ENCODE measurements at places on chromosomes 5 and 9.

DNA sequence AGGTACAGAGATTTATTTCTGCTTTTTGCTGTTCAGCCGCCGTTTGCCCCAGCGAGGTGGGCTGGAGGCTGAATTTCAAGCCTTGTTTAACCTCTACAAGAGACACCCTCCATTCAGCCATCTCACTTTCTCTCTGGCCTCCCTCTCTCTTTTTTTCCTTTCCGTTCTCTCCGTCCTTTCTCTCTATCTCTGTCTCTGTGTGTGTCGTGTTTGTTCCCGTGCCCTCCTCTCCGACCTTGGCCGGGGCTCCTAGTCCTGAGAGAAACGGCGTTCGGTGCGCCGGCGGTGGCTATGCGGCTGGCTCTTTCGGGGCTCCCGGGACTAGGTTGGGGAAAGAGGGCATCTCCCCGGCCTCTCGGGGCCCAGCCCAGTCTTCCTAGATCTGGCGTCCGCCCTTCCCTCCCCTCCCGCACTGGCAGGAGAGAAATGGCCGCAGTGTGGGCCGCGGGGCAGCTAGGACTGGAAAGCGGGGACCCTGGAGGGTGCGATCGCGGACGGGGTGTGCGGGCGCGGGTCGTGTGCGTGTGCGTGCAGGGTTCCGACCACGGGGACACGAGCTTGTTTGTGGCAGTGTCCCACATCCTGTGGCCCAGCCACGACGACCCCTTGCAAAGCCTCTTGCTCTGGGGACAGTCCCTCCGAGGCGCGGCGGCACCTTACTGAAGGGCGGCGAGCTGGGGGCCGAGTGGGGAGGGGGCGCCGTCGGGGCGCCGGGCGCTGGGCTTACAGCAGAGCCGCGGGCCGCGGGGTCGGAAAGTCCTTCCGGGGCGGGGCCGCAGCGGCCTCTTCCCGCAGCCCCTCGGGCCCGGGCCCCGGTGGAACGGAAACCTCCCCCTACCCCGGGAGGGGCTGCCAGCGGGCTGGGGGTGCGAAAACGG is 5.7 kb downstream of the LHX2 start:
- DNase-seq: no peak

GRCh38 chr5:136622747-136623146 is 257.4 kb upstream of the TRPC7 start:
- DNase-seq: no peak

- DNase-seq: no peak
These were observed 554.0 kb upstream of the KLF4 start for GRCh38 chr9:108043585-108043984.

- no peak for DNase-seq
These were observed 154.4 kb upstream of the FBXL17 start for GRCh38 chr5:108536321-108536720.

DNA sequence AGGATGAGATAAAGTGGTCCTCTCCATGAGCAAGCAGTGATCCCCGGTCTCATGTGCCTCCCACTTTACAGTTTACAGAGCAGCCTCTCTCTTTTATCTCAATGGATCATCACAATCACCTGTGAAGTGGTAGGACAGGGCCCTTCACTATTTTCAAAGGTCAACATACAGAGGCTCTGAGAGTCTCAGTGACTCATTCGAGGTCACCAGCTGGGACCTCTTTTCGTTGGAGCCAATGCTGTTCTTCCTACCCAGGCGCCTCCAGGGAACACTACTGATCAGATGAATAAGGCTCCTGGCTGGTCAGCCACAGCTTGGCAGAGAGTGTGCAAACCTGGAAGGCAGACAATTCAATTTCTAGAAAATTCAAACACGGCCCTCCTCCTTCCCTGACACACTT is 16.6 kb downstream of the GGTA1 start:
- no peak for DNase-seq

DNA sequence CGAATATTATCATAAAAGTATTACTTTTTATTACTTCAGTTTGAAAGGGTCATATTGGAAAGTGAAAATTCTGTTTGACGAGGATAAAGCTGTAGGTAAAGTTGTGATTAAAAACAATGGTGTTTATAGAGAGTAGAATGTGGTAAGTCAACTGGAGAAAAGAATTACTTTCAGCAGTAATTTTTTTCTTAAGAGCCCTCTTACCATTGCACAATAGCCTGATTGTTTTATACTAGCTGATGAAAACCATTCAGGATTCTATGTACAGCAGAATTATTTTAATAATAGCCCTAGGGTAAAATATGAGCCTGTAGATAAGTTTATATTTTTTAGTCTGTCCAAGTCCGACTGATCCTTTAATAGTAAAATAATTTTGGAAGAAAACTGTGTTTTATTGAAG is 16.6 kb downstream of the CDC42SE2 start:
- DNase-seq: no peak

- no peak for DNase-seq
These were observed 615 bp downstream of the RACK1 start for GRCh38 chr5:181243018-181243563.

GRCh38 chr9:126550891-126551351 is 62.8 kb upstream of the LMX1B start:
- DNase-seq: no peak

DNA sequence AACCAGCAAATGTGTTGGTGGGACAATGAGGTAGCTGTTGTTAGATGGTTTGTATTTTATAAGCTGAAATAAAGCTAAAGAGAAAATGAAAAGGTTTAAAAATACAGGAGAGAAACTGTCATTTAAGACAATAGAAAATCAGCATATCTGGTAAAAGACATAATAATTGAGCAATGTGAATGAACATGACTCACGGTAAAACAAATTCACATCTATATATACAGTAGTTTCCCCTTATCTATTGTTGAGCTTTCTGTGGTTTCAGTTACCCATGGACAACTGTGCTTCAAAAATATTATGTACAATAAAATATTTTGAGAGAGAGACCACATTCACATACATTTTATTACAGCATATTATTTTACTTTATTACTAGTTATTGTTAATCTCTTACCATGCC is 1649.8 kb downstream of the EFNA5 start:
- DNase-seq: no peak
